ENCODE measurements at places on chromosomes 13 and 19. TPM values are rescaled to one million over a fixed set of nuclear protein-coding genes. Genes with fewer than 3 reads are reported as not detected.

Gene CEACAM1
- total RNA-seq, result 22.2 TPM

Gene OR7C2
- not detected for total RNA-seq

Gene TEX101
- total RNA-seq, result not detected

Gene CLEC17A
- not detected for total RNA-seq

Gene MBD3L3
- total RNA-seq, result not detected

Gene MAB21L1
- not detected for total RNA-seq

Gene MISP3
- 0.67 TPM for total RNA-seq

Gene DHDH
- total RNA-seq, result 3.2 TPM

Gene FCGBP
- 7.1 TPM for total RNA-seq

Gene ITGBL1
- total RNA-seq, result not detected

Gene LRP3
- total RNA-seq, result 0.20 TPM

GRCh38 chr19:640606-641189, 1.0 kb downstream of the FGF22 start:
- peaks cover 2% of the 10 kb centered on the region for H3K27me3 ChIP-seq
- H3K27ac ChIP-seq, result no peak overlapping the region
- no peak overlapping the region for H3K4me3 ChIP-seq
- H3K36me3 ChIP-seq, result no peaks in the 10 kb centered on the region
- DNase-seq, result no peak

- no peaks in the 10 kb centered on the region for H3K4me1 ChIP-seq
- no peak overlapping the region for H3K4me3 ChIP-seq
- DNase-seq, result no peak
- no peaks in the 10 kb centered on the region for H3K27me3 ChIP-seq
Observed at GRCh38 chr19:5707576-5708575, 12.1 kb downstream of the LONP1 start.

GRCh38 chr13:72204291-72204690, 337.3 kb upstream of the DACH1 start:
- no peaks in the 10 kb centered on the region for H3K27me3 ChIP-seq
- no peak for DNase-seq
- H3K4me1 ChIP-seq, result no peaks in the 10 kb centered on the region
- no peak overlapping the region for H3K4me3 ChIP-seq
- H3K27ac ChIP-seq, result no peak overlapping the region

DNA sequence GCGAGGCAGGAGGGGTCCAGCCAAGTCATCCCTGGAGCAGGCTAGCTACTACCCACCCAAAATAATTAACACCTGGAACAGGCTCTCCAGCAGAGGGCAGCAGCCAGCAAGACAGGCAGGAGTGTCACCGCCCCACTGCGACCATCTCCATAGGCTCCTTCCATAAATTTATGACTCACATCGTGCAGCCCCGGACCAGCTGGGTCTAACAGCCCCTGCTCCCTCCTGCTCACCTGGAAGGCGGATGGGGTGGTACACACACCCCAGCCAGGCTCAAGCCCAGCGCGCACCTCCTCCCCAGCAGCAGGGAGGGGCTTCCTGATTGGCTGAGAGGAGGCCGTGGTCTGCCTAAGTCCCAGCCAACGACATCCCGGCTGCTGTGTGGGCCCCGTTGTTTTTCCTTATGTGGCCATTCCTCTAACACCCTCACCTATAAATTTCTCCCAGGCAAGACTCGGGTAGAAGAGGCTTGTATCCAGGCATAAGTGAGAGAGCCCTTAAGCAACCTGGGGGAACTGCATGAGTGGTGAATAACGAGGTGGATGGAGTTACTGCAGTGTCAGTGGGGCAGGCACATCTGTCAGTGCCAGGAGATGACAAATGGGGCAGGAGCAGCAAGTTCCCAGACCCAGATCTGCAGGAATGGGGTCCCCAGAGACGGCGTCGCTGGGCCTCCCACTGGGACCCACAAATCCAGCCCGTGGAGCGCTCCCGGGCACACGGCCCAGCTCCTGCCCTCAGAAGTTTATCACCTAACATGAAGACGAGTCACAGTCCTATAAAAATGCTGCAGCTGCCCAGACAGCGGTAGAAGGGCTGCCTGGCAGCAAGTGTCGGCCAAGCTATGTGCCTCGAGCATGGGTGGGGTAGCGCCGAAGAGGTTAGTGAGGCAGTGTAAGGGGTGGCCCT, 43.1 kb downstream of the CEBPG start:
- no peak overlapping the region for H3K27ac ChIP-seq
- no peaks in the 10 kb centered on the region for H3K36me3 ChIP-seq
- peak; percentile 73 for DNase-seq
- no peaks in the 10 kb centered on the region for H3K27me3 ChIP-seq
- H3K4me3 ChIP-seq, result no peak overlapping the region

DNA sequence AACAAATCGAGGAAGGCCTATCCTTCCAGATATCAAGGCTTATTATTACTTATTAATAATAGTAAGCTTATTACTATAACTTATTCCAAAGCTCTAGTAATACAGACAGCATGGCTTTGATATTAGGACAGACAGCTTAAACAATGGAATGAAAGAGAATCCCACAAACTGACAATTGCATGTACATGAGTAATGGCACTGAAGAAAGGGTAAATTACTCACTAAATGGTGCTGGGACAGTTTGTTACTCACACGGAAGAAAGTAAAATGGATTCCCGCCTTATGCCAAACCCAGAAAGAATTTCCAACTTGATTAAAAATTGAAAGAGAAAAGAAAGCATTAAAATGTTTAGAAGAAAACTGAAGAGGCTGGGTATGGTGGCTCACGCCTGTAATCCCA, 60.3 kb downstream of the MIPEP start:
- no peak overlapping the region for H3K4me3 ChIP-seq
- peaks cover 7% of the 10 kb centered on the region for H3K36me3 ChIP-seq

- H3K27me3 ChIP-seq, result no peaks in the 10 kb centered on the region
- no peak overlapping the region for H3K27ac ChIP-seq
- DNase-seq, result no peak
Observed at GRCh38 chr13:98796798-98797197, 44.3 kb upstream of the SLC15A1 start.

GRCh38 chr13:36098080-36098479, 33.1 kb downstream of the DCLK1 start:
- no peaks in the 10 kb centered on the region for H3K4me1 ChIP-seq
- H3K27ac ChIP-seq, result no peak overlapping the region
- H3K36me3 ChIP-seq, result no peaks in the 10 kb centered on the region
- DNase-seq, result no peak

DNA sequence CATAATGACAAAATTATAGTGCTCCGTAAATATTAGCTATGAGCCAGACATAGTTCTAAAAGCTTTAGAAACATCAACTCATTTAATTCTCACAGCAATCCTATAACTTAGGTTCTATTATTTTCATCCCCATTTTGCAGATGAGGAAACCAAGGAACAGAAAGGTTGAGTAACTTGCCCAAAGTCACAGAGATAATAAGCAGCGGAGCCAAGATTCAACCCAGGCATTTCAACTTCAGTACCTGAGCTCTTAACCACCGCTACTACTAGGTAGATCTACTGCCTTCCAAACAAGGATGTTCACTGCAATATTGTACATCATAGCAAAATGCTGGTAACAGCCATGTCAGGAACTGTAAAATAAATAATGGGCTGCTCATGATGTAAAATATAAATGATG, 39.9 kb downstream of the ELF1 start:
- peaks cover 65% of the 10 kb centered on the region for H3K36me3 ChIP-seq
- peak overlapping the region; percentile 96 for H3K4me3 ChIP-seq
- DNase-seq, result no peak
- peaks cover 68% of the 10 kb centered on the region for H3K4me1 ChIP-seq

- peaks cover 14% of the 10 kb centered on the region for H3K4me1 ChIP-seq
- no peak overlapping the region for H3K27ac ChIP-seq
- peaks cover 13% of the 10 kb centered on the region for H3K27me3 ChIP-seq
- no peaks in the 10 kb centered on the region for H3K36me3 ChIP-seq
- no peak overlapping the region for H3K4me3 ChIP-seq
Observed at GRCh38 chr19:17541184-17541759, 14.2 kb upstream of the COLGALT1 start.

DNA sequence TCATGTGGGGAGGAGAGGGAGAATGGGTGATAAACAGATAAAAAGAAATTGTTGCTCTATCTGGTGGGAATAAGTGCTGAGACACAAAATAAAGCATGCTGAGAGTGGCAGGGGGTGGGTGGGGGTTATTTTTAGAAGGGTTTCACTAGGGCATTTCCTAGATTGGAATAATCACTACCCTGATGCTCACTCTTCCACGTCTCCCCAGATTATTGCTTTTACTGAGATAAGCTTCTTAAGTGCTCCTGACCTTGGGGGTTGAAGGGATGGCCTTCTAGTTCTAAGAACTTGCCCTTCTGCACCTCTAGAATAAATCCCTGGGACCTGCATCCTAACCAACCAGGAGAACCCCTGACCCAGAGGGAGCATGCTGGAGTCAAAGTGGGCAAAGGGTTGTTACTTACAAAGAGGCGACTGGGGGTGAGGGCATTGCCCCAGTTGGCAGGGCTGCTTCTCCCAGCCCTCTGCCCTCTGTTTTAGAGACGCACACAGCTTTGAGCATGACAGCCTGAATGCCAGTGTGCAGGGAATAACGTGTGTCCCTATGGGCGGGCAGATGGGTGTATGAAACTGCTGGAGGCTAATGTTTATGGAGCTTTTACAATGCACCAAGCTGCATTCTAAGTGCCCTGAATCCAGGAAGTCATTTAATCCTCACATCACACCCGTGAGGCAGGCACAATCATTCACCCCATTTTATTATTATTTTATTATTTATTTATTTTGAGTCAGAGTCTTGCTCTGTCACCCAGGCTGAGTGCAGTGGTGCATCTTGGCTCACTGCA, 743 bp downstream of the RDH8 start:
- H3K27ac ChIP-seq, result no peak overlapping the region
- peaks cover 28% of the 10 kb centered on the region for H3K27me3 ChIP-seq
- peaks cover 4% of the 10 kb centered on the region for H3K4me1 ChIP-seq
- H3K36me3 ChIP-seq, result no peaks in the 10 kb centered on the region
- no peak overlapping the region for H3K4me3 ChIP-seq
- no peak for DNase-seq

DNA sequence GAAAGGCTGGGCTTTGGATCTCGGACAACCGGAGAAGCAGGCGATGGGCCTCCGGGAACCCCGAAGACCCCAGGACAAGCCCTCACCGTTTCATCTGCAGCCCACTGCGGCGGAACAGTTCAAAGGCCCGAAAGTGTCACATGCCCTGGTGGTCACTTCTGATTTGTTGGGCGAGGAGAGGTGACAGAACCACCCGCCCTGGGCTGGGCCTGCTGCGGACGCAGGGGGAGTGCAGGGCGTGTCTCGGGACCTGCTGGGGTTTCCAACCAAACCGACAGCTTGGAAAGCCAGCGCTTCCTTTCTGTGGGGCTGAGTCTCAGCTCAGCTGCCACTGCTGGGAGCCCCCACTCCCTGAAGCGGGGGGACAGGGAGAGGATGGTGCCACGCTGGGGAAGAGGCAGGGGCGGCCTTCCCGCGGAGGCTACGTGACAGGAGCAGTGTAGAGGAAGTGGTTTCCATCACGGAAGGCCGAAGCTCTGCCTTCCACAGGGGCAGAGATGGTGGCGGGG, 22.8 kb upstream of the ZBTB7A start:
- H3K27ac ChIP-seq, result peak overlapping the region; percentile 96
- H3K4me3 ChIP-seq, result peak overlapping the region; percentile 65
- peaks cover 19% of the 10 kb centered on the region for H3K36me3 ChIP-seq
- DNase-seq, result peak; percentile 73
- no peaks in the 10 kb centered on the region for H3K27me3 ChIP-seq

- no peaks in the 10 kb centered on the region for H3K27me3 ChIP-seq
- DNase-seq, result no peak
- no peak overlapping the region for H3K4me3 ChIP-seq
- no peaks in the 10 kb centered on the region for H3K4me1 ChIP-seq
- H3K27ac ChIP-seq, result peak overlapping the region; percentile 21
Observed at GRCh38 chr13:93758575-93758974, 532.0 kb downstream of the GPC6 start.

GRCh38 chr13:113118261-113119021, 4.2 kb upstream of the F10 start:
- DNase-seq, result no peak
- H3K4me3 ChIP-seq, result no peak overlapping the region
- H3K27me3 ChIP-seq, result no peaks in the 10 kb centered on the region
- no peaks in the 10 kb centered on the region for H3K4me1 ChIP-seq

GRCh38 chr19:55303477-55303876, 19.7 kb downstream of the BRSK1 start:
- H3K27me3 ChIP-seq, result peaks cover 3% of the 10 kb centered on the region
- no peak for DNase-seq
- peaks cover 15% of the 10 kb centered on the region for H3K4me1 ChIP-seq

- no peak overlapping the region for H3K27ac ChIP-seq
- DNase-seq, result no peak
- no peak overlapping the region for H3K4me3 ChIP-seq
Observed at GRCh38 chr13:112779856-112780604, 90.2 kb downstream of the ATP11A start.

GRCh38 chr13:108752276-108752675, 122.9 kb downstream of the MYO16 start:
- DNase-seq, result no peak
- no peaks in the 10 kb centered on the region for H3K4me1 ChIP-seq
- H3K4me3 ChIP-seq, result no peak overlapping the region
- H3K36me3 ChIP-seq, result no peaks in the 10 kb centered on the region
- no peaks in the 10 kb centered on the region for H3K27me3 ChIP-seq

GRCh38 chr13:41660411-41660810, 203.1 kb downstream of the RGCC start:
- H3K4me3 ChIP-seq, result no peak overlapping the region
- H3K27me3 ChIP-seq, result no peaks in the 10 kb centered on the region
- no peak for DNase-seq
- H3K4me1 ChIP-seq, result no peaks in the 10 kb centered on the region
- no peak overlapping the region for H3K27ac ChIP-seq

GRCh38 chr13:107900775-107901174, 314.6 kb downstream of the LIG4 start:
- H3K4me3 ChIP-seq, result no peak overlapping the region
- no peak for DNase-seq
- H3K4me1 ChIP-seq, result no peaks in the 10 kb centered on the region
- H3K27ac ChIP-seq, result no peak overlapping the region
- no peaks in the 10 kb centered on the region for H3K27me3 ChIP-seq

DNA sequence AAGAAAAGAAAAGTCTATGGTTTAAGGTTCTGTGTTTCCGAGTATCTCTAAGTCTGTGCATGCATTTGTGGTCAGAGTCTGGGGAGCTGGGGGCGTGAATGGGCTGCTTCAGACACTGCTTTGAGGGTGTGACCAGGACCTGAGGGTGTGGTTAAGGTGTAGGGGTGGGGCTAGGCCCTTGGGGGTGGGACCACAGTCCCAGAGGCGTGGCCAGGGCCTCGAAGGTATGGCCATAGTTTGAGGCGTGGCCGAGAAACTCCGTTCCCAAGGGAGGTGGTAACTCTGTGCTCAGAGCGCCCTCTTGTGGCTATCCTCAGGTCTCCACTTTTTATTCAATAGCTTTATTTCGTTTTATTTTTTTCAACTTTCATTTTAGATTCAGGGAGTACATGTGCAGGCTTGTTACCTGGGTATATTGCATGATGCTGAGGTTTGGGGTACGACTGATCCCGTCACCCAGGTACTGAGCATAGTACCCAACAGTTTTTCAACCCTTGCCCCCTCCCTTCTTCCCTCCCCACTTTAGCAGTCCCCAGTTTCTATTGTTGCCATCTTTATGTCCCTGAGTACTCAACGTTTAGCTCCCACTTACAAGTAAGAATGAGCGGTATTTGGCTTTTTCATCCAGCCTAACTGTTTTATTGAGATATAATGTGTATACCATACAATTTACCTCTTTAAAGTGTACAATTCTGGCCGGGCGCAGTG, 7.0 kb upstream of the CBLC start:
- peak; percentile 99 for DNase-seq
- H3K4me3 ChIP-seq, result peak overlapping the region; percentile 59
- H3K4me1 ChIP-seq, result peaks cover 37% of the 10 kb centered on the region

GRCh38 chr13:114259374-114259773, 22.0 kb upstream of the UPF3A start:
- H3K36me3 ChIP-seq, result peaks cover 69% of the 10 kb centered on the region
- H3K4me3 ChIP-seq, result no peak overlapping the region
- no peak overlapping the region for H3K27ac ChIP-seq
- peaks cover 36% of the 10 kb centered on the region for H3K4me1 ChIP-seq

All from activated CD4-positive, alpha-beta T cell treated with anti-CD3 and anti-CD28 coated beads, Interleukin-2, amount 10 ng/mL, durations not matched to agents 7 days and 5 days (primary cell).